ENCODE measurements at places on chromosomes 6 and 20.
A peak's percentile ranks its signal among the peaks of the same experiment; 100 is the strongest.

GRCh38 chr6:111201244-111201554, 113.9 kb downstream of the SLC16A10 start:
- DNase-seq, result no peak

- peak; percentile 7 for DNase-seq
Observed at GRCh38 chr6:119077391-119077642, 1.1 kb downstream of the FAM184A start.

DNA sequence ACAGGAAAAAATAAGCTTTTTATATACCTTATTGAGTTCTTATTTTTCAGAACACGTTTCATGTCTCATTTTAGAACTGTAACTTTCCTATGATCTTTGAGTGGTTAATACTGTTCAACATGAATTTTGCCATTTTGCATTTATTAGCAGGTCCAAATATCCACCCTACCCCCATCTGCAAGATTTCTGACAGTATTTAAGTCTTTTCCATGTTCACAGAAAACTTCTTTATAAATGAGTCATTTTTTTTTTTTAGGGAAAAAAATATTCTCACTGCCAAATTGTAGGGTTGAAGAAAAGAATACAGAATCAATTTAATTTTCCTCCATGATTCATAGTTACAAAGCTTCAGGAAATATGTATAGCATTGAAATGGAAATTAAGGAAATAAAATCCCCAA, 101.8 kb downstream of the COL21A1 start:
- peak; percentile 48 for DNase-seq

DNA sequence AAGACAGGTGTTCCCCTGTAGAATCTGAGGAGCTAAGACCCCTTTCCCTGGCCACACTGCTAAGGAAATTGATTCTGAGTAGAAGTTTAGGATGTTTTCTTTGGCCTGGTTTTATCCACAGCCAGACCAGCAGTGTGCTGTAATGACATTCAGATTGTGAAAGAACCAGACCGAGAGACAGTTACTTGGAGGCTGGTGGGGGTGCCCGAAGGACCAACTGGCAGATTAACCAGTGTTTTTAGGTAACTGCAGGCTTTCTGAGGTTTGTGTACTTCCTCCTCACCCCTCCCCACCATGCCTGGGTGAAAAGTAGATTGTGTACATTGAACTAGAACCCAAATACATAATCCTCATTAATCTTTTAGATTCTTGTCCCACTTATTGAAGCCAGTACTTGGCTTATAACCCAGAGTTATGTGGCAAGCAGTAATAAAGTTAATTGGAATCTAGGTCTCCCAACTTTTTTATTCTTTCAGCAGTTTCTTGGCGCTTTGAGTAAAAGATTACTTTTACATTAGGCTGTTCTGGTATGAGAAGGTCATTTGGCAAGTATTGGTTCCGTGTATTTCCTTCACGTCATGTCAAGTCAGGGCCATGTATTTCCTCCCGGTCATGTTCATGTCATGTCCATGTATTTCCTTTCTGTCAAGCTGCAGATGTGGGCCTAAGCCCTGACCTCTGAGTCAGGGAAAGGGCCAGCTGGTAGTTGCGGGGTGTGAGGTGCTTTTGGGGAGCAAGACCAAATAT, 93.7 kb downstream of the TCP11 start:
- DNase-seq, result peak; percentile 84

All from foreskin fibroblast (primary cell).